SK-N-SH treated with all-trans-retinoic acid at 6 μM for 48 hours (cell line): ENCODE measurements at places on chromosomes 5 and 9.
A peak's percentile ranks its signal among the peaks of the same experiment; 100 is the strongest.

GRCh38 chr9:90296539-90296938 lies 346.1 kb downstream of the DIRAS2 start:
- ATAC-seq: no peak

DNA sequence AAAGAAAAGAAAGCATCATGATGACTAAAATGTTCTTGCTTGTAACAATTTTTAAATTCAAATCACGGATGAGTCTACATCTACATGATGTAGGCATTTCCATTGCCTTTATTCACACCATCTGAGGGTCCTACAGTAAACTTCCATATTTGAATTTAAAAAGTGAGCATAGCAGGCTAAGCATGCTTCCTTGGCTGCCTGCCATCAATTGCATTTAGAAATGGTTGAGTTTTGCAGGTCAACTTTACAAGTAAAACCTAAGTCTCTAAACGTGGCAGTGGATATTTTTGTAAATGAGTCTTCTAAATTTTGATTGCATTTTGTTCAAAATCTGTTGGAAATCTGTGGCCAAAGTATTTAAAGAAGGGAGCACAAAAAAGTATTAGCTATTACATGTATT lies 136.5 kb upstream of the PTCH1 start:
- no peak for ATAC-seq

DNA sequence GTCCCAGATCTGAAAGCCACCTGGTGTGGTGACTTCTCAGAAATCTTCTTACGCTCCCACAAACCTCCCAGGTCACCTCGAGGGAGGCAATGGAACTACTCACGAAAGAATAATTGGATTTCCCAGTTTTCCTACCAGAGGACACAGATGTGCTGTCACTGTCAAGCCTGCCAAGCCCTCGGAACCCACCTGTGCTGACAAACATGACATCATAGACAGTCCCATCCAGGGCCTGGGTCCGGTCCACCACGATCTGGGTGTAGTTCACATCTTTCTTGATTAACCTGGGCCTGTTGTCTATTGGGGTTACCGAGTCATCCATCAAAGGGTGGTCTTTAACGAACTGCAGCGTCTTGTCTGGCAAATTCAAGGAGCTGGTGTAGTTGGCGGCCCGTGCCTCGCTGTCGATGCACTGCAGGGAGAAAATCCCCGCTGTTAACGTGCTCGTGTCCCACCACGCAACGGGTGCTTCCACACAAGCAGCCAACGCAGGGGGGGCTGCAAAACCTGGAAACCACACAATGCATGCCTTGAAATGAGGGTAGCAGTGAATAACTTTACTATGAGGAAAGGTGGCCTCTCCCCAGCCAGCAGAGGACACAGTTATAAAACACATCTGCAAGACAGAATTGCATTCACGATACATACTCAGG lies 69.0 kb downstream of the SECISBP2 start:
- no peak for ATAC-seq

DNA sequence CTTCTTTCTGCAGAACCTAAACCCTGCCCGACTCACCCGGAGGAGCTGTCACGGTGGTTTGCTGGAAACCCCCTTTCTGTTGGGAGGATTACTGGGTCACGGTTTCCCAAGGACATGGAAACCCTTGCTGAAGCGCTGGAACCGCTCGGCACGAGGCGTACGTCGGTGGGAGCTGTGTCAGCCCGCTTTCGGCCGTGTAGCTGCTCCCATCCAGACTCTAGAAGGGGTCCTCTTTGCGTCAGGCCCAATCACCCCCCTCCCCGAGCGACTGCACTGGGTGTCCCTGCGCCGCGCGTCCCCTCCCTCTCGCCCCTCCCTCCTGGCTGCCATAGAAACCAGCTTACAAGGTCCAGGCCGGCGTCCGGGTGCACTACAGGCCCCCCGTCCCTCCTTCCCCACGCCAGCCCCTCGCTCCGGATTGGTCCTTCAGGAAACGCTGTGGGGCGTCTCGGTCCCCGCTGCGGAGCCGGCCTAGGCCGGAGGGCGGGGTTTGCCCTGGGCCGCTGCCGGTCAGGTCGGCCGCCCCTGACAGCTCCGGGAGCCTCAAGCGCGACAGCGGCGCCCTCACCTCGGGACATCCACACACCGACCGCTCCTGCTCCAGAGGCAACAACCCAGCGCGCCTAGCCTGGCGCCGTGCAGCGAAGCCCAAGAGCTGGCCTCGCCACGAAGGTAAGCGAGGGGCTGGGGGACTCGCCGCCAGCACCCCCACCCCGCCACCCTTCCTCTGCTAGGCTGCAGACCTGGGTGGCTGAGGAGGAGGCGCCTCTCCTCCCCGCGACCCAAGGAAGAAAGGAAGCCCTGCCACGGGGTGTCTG lies at the start of gene NIM1K:
Gene NIM1K, plus strand, starts transcription at position 486 of the 818 bp plus-strand sequence. CDS start 53,551 bp downstream, outside the sequence.
- peak; percentile 83 for ATAC-seq

DNA sequence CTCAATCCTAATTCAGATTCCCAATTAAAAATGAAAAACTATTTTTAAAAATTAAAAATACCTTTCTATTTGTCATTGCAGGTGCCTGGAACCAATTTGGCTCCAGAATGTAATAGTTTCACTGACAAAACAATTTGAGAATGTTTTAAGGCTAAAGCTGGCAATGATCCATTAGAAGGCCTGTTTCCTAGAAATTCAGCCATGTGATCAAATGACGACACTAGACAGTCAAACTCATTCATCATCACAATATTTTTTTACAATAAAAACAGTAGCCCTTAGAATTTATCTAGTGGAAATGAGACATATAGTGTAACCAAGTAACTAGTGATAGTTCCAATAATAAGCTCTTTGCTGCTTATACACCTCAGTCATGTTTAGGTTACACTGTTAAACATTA lies 75.4 kb upstream of the MAP3K1 start:
- no peak for ATAC-seq

- ATAC-seq: peak; percentile 56
Observed at GRCh38 chr9:33867747-33868439, 50.9 kb downstream of the UBE2R2 start.

GRCh38 chr9:132486706-132487350 lies 76.8 kb downstream of the CFAP77 start:
- no peak for ATAC-seq

DNA sequence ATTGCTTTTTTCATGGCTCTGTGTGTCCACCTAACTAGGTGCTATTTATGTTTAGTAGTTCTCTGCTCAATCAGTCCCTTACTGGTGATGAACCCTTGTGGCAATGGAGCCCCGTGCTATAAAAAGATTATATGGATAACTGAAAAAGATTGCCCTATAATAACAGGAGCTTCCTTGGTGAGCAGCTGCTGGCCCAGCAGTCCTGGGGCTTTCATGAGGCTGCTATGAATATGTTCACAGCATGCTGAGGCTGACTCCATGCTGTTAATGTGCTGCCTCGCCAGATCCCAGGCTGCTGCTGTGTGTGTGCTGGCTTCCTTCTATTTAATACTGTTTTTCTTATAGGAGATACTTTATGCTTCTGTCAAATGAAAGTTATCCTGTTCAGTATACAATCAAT lies 357.5 kb downstream of the TAF11L14 start:
- no peak for ATAC-seq
